ENCODE measurements at places on chromosomes 13 and 19.

DNA sequence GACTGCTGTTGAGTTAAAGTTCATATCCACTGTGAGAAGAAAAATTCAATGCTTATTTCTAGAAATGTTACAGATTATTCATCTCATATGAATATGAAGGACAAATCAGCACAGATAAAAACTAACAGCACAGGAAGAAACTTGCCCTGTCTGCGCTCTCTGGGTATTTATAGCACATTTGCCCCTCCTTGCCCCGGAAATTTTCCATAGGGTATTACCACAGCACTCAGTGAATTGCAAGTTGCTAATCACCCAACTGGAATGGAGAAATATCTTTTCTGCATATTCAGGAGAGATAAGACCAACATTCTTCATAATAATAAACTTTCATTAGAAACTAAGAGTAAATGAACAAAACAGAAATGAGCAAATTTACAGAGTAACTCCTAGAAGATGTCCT, 318.0 kb upstream of the KLF12 start:
- no peak for DNase-seq

DNA sequence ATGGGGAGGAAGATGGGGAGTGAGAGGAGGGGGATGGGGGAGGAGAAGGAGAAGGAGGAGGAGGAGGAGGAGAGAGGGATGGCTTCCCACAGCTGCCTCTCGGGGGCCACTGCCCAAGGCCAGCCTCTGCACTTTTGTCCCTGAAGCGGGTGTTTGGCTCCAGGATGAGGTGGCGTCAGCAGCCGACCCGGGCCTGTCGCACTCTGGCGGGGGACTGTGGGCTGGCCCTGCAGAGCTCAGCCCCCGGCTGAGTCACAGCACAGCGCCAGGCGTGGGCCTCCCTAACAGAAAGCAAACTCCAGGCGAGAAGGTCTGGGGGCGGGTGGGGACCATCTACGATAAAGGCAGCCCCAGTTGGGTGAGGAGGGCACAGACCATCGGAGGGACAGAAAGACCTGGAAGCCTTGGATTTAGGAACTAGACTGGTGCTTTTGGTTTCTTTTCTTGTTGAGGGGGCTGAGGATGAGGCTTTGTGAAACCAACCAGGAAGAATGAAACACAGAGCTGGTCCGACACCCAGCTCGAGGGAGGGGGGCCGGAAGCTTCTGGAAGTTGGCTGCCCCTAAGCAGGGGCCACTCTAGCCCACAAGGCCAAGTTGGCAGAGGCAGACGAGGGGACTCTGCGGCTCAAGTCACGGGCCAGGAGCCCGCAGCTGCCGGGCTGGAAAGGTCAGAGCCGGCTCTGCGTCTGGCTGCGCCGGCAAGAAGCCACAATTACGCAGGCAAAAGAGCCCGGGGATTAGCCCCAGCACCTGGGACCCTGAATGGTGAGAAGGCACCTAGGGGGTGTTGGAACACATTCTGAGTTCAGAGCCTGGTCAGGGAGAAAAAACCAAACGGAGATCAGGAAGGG, 18.2 kb downstream of the LSM4 start:
- DNase-seq = peak; percentile 82

GRCh38 chr19:46631481-46631880, 4.5 kb downstream of the GNG8 start:
- DNase-seq = no peak

GRCh38 chr13:99496184-99497142, 4.8 kb upstream of the TM9SF2 start:
- DNase-seq = peak; percentile 51

- no peak for DNase-seq
Observed at GRCh38 chr13:45224176-45224575, 23.3 kb upstream of the KCTD4 start.

DNA sequence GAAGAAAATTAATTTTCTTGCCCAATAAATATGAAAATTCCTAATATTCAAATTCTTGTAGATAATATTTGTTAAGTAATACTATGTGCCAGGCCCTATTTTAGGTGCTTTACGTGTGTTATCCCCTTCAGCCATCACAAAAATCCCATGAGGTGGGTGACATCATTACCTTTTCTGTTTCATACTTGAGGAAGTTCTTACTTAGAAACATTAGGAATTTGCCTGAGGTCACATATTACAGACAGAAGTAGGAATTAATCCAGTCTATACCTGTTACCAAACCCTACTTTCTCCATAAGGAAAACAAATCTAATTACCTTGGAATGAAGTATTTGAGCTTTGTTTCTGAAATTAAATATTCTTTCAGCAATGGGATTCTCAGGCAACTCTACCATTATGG, 336.1 kb downstream of the GPC6 start:
- no peak for DNase-seq

GRCh38 chr19:1450735-1451731, 1.1 kb downstream of the APC2 start:
- no peak for DNase-seq

DNA sequence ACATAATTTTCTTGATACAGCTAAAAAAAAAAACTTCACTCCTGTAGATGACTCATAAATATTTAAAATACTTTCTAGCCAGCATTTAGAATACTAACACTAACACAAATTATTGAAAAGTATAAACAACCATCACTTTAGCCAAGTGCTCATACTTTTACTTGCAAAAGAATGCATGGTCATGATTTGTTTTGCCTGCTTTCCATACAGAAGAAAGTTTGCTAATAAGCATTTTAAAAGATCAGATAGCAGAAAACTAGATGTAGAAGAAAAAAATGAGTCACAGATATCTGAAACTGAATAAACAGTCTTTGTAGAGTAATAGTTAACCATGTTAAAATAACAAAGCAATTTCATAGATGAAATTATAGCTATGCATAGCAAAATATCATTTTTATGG, 2280.4 kb upstream of the PCDH20 start:
- DNase-seq = no peak

DNA sequence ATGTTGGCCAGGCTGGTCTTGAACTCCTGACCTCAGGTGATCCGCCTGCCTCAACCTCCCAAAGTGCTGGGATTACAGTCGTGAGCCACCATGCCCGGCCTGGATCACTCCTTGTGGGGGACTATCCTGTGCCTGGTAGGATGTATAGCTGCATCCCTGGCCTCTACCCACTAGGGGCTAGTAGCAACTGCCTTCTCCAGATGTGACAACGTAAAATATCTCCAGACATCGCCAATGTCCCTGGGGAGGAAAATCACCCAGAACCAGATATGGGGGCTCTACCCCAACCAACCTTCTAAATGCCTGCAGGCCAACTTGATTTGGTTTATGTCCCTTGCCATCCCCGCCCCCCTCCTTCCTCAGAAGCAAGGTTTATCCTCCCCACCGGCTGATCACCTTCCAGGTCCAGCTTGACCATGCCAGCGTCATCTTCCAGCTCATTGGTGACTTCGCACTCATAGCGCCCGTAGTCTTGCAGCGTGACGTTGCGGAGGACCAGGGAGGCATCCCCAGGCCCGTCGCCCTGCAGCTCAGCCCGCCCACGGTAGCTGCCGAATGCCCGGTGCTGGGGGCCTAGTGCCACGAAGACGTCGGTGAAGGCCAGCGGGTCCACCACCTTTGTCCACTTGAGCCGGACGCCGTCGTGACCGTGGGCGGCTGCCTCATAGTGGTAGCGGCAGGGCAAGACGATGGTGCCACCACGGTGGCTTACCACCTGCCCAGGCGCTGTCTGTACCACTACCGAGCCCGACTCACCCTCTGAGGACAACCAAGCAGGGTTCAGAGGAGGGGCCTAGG, 12.5 kb downstream of the TM6SF2 start:
- DNase-seq = no peak

- no peak for DNase-seq
Observed at GRCh38 chr19:33500586-33500985, 21.0 kb downstream of the PEPD start.
